ENCODE measurements at places on chromosomes 4 and X.

DNA sequence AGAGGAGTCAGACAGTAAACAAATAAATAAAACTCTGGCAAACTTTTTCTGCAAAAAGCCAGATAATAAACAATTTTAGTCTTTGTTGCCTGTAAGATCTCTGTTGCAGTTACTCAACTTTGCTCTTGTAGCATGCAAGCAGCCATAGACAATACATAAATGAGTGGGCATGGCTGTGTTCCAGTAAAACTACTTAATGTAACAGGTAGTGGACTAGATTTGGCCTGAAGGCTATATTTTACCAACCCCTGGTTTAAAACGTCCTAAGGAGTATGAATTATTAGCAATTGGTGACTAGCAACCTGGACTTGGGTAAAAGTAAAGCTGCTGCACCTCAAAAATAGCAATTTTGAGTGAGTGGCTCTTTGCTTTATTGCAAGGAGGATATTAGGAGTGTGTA lies 30.9 kb downstream of the SLAIN2 start:
- DNase-seq: no peak

DNA sequence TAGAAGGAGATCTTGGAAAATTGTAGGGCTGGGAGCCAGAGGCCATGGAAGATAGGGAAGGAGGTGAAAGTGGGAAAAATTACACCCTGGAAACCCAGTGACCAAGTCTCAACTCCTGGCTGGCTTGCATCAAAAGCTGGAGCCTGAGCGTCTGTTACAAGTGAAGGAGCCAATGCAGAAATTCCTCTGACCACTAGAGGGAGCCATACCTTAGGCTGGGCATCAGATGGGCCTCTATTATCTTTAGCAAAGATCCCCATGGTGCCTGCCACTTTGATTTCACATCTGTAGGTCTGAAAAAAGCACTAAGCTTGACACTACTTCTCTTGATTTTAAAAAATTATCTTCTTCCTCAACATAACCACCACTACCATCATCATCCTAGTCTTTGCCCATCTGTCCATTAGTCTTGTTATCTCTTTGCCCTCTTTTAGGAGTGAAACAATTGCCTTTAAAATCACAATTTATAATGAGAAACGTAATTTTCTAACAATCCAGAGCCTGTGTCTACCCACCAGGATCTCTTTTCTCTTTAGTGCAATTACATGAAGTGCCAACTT lies 62.9 kb downstream of the ANAPC4 start:
- peak; percentile 27 for DNase-seq

DNA sequence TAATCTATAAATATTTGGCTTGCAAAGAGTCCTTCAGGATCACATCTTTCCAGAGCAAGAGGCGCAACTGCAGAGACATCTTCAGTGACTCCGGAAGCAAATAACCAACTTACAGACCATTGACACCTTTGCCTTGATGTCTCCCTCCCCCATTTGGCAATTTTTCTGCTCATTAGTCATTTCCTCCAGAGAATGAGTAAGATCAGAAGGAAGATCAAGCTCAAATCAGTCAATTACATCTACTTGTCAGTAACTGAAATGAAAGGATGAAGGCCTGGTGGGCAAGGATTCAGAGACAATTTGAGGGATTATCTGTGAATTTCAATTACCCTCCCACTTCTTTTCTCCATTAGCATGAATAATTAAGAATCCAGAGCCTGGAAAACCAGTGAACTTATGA lies 665.6 kb upstream of the CPEB2 start:
- DNase-seq: no peak

DNA sequence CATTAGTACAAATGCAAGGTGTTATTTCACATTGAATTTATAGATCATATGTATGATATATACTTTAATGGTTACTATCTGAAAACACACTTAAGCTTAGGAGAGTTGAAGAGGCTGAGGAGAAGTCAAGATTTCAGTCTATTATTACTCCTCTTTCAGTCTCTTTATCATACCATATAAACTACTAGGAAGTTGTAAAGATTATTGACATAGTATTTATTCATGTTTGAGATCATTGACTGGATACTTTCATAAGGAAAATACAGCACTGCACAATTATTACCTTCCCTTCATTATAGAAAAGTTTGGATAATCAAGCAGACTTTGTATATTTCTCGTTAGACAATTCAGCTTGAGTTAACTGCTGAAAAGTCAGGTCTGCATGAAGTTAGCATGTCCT lies 10.0 kb upstream of the SGMS2 start:
- DNase-seq: no peak

DNA sequence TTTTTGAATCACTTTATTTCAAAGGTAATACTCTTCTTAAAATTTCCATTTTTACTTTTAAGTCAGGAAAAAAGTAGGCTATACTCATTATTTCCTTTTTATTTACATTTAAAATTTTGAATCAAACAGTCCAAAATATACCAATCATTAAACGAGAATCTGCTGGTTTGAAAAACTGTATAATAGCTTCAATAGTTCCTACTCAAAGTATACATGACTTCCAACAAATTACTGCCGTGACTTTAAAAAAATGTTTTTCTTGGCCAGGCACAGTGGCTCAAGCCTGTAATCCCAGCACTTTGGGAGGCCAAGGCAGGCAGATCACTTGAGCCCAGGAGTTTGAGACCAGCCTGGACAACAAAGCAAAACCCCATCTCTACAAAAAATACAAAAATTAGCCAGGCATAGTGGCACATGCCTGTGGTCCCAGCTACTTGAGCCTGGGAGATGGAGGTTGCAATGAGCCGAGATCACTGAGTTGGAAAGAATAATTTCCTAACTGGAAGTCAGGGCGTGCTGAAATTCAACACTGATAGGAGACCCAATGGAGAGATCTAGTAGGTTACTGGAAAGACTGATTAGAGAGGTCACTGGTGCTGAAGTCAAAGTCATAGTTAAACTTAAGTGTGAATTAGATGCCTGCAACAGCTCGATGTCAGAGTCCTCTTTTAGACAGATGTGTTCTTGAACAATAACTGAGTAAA lies 9.0 kb downstream of the KLHL8 start:
- DNase-seq: no peak

DNA sequence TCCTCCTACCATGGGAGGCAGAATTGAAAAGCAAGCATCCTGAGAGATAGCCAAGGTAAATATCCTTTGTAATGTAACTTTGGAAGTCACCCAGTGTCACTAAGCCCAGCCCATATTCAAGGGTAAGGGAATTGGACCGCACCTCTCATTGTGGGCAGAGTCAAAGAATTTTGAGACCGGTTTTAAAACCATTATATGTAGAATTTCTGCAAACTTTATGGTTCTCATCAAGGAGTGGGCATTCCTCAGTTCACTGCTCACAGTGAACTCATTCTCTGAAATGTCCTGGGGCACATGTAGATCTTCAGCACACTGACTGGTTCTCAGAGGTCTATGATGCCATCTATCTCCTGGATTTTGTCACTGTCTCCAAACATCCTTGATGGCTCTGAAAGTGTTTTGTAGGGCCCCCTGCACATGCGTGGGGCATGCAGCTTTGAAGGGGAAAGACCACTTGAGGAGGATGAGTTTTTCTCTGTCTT lies 35.3 kb upstream of the CHRNA9 start:
- no peak for DNase-seq

DNA sequence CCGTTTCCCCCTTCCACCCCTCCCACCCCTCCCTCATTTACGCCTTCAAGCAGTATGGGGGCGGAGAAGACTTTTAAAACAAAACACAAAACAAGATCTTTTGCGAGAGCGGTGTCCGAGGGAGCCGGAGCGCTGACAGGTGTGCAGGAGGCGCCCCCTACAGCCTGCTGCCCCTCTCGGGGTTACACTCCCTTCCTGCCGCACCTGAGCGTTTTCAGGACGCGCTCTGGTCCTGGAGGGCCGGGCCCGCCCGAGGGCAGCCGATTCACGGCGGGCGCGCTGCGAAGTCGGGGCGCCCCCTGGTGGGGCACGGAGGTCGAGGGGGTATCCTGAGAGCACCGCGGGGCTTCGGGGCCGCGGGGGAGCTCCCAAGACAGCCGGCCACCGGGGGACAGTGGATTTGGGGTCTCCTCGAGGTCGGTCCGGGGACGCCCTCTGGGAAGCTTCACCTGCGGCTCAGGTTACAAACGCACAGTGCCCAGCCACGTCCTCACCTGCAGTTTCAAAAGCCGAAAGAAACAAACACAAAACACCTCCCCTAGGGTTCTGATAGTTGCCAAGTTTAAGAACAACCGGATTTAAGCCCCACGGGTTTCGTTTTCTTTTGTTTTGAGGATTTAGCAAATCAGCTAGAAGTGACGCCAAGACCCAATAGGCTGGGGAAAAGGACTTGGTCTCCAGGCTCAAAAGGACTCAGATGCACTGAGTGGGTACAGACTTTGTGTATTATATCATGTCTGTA lies 8.0 kb upstream of the NEUROG2 start:
- no peak for DNase-seq

- no peak for DNase-seq
Measured at GRCh38 chrX:13254076-13254785, 65.6 kb downstream of the ATXN3L start.

DNA sequence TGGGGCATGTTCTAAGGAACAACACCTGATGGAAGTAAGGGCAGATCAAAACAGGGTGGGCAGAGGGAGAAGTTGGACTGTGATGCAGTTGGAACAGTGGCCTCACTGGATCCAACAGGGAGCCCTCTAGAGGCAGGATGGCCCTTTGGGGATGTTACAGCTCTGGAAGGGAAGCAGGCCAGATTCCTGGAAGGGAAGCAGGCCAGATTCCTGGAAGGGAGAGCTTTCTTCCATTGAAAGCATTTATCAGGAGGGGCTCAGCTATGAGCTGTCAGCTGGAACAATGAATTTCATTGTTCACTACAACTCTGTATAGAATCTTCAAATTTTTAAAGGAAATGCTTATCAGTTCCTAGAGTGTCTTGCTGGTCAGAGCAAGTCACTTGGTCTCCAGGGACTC lies 17.7 kb downstream of the IL15 start:
- no peak for DNase-seq

GRCh38 chrX:69565247-69565815 lies 50.6 kb upstream of the EDA start:
- DNase-seq: no peak

DNA sequence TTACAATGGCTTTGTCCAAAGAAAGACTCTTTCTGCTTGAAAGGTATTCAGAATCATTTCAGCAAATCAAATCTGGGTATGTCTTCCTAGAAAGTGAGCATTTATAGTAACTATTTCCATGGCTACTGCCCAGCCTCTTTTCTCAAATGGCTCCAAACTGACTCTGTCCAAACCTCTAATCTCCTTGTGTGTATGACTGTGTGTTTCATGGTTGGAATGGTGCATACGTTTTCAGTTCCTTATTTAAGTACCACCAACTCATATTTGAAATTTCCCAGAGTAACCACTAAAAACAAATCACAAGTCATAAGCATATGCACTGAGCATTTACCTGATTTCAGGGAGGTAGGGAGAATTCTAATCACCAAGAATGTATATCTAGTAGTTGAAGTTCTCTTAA lies 106.0 kb downstream of the TMEM144 start:
- DNase-seq: no peak

DNA sequence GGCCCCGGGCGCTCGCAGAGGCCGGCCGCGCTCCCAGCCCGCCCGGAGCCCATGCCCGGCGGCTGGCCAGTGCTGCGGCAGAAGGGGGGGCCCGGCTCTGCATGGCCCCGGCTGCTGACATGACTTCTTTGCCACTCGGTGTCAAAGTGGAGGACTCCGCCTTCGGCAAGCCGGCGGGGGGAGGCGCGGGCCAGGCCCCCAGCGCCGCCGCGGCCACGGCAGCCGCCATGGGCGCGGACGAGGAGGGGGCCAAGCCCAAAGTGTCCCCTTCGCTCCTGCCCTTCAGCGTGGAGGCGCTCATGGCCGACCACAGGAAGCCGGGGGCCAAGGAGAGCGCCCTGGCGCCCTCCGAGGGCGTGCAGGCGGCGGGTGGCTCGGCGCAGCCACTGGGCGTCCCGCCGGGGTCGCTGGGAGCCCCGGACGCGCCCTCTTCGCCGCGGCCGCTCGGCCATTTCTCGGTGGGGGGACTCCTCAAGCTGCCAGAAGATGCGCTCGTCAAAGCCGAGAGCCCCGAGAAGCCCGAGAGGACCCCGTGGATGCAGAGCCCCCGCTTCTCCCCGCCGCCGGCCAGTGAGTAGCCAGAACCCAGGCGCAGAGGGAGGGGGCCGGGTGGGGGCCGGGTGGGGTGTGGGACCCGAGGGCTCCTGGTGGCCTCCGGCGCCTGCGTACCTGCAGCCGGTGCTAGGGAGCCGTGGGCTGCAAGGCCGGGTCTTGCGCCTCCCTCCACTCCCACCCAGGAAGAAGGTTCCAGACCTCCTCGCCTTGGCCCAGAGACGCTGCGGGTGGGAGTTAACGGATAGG lies 534 bp downstream of the MSX1 start:
- no peak for DNase-seq

DNA sequence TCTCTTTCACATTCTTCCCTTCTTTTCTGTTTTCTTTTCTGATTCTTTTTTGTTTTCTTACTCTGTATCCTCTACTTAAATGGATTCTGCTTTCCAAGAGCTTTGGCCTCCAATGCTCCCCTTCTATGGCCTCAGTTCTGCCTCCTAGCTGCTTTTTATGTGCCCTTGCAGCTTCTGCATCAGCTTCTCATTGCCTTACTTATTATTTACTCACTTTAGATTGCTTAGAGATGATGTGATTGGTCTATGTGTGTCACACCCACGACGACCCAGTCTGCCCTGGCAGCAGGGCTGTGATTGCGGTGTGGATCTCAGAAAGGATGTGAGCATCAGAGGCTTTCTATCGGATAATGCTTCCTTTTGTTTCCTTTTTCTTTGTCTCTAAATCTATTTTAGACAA lies 71.8 kb upstream of the SMARCA5 start:
- no peak for DNase-seq

DNA sequence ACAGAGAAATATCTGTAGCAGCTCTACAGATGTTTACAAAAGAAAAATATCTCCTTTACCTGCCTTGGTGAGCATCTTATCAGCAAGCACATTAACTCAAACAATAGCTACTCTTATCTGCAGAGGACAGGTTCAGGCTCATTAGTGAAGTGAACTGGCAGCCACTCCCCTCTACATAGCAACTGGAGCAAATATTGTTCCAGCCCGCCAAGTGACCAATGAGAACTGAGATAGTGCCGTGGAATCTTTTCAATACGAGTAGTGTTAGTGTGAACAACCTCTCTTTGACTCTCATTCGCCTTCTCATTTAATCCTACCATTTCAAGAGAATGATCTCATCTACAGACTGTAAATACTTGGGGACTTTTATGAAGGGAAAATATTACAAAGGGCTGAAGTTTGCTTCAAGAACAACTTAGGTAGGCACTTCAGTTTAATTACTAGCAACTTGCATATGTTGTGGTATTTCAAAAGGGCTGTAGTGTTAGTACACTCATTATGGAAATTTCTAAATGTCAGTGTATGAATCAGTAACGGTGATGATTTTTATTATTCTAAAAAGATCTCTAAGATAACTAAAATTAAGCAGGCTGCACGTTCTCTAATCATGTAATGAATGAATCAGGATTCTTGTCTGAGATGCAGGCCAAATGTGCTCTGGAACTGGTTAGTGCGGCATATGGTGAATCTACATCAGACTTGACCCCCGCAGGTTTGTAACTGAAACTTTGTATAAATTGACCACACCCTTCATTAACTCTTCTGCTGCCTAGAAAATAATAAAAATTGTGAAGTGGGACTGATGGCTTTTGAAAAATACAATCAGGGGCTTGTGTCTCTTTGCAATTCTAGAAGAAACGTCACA lies 72.4 kb downstream of the PALLD start:
- DNase-seq: no peak
